ENCODE measurements at places on chromosomes 6 and 20.

DNA sequence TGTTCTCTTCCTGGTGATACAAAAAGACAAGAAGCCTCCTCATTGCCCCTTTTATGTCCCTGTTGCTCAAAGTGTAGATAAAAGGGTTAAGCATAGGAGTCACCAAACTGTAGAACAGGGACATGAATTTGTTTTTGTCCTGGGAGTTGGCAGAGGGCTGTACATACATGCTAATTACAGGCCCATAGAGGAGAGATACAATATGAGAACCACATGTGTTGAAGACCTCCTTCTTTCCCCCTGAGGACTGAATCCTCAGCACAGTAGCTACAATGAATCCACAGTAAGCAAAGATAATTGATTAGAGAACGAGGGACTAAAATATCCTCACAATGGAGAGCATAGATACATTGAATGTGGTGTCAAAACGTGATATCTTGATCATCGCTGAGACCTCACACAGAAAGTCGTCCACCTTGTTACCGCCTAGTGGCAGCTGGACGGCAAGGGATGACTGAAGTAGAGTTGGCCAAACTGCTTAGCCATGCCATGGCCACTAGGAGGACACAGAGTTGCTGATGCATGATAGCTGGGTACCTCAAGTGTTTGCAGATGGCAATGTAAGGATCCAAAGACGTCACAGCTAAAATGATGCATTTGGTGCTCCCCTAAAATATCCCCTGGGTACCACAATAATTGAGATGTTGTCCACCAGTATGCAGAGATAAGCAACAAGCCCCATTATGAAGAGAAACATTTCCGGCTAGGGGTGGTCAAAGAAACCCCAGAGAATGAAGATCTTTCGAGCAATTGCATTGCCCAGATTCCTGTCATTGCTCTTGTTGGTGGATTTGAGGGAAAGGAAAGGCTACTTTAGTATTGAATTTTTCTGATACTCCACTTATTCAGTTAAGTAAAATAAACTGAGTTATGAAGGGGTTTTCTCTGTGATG lies 15.0 kb downstream of the OR2B3 start:
- peak; percentile 21 for DNase-seq

DNA sequence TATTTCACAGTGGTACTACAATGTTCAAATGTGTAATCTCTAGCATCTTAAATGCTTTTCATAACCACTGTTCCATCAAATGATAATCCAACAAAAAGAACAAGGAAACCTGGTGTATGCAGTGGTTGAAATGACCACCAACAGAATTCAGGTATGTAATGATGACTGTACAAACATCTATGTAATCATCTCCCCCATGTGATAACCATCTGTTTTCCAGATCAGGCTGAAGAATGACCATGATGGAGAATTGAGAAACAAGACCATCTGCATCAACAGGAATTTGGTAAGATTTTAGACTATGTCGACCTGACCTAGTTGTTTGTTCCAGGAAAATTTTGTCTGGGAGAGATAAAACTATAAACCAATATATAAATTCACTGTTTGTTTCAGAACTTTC lies 81.3 kb upstream of the ASCC3 start:
- no peak for DNase-seq

GRCh38 chr6:53279293-53279692 lies 69.5 kb downstream of the ELOVL5 start:
- peak; percentile 87 for DNase-seq

DNA sequence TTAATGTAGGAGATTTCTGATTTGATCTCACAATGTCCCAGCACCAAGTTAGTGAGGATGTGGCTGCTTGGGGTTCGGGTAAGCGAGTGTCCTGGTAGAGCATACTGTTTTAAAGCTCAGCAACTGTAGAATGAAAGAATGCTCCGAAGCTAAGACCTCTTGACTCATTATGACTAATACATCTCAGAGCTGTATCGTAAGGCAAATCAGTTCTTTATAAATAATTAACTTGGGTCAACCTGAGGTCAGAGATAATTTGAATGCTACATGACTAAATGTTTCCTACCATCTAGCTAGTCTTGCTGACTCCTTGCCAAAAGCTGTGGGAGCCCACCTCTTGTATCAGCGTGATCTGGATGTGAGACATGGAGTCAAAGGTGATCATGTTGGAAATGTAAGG lies 128.8 kb upstream of the PDE7B start:
- DNase-seq = no peak

DNA sequence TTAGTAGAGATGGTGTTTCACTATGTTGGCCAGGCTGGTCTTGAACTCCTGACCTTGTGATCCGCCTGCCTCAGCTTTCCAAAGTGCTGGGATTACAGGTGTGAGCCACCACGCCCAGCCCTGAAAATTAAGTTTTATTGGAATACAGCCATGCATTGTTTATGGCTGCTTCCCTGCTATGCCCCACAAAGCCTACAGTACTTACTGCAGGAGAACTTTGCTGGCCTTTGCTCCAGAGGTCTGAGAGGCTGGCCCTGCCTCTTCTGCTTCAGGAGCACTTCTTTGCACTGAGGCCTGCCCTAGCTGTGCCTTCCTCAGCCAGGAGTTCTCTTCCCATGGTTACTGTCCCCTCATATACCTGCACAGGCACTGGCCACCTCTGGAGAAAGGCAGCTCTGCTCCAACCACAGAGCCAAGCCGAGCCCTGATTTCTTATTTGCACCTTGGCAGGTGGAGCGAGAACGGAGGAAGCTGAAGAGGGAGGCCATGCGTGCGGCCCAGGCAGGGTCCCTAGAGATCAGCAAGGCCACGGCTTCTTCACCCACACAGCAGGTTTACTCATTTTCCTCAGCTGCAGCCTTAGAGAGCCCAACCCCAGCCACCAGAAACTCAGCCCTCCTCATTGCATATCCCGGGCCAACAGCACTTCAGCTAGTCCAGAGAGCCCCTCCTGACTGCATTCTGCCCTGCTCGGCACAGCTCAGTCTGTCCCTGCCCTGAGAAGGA lies 20.8 kb downstream of the C20orf173 start:
- DNase-seq = no peak

GRCh38 chr6:26163427-26164119 lies 76.3 kb downstream of the HFE start:
- DNase-seq = no peak

GRCh38 chr6:66849843-66850242 lies 1142.8 kb upstream of the EYS start:
- no peak for DNase-seq

DNA sequence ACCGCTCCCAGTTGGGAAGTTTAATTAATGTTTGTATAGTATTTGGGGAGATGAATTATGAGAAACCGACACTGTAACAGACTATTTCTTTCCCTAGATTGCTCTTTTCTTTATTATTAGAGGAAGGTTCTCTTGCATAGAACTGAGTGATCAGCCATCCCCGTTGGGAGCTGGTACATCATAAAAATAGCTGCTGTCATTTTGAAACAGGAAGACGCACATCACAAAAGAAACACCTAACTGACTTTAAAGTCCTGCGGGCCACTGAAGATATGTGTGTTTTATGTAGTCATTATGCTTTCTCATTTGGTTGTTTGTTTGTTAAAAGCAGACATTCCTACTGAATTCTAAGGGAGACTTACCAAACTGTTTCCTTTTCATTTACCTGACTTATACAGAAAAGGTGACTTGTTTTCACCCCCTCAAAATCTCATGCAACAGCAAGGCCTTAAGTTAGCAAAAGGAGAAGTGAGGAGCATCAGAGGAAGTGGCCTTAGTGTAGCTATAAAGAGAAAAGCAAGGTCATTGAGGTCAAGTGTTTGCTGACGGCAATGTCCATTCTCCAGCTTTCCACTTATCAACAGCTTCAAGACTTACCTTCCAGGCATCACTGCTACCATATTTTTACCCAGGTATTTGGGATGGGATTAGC lies 91.0 kb downstream of the PKHD1 start:
- no peak for DNase-seq

DNA sequence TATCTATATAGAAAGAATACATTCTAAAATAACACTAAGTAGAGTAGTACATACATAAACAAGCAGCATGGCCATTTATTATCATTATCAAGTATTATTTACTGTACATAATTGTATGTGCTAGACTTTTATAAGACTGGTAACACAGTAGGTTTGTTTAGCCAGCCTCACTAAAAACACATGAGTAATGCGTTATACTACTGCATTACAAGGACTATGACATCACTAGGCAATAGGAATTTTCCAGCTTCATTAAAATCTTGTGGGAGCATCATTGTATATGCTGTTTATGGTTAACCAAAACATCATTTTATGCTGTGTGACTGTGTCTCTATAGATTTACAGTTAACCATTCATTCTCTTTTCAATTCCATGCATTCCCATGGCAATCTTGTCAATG lies 131.7 kb upstream of the HDGFL1 start:
- DNase-seq = no peak

GRCh38 chr20:44064501-44065400 lies 122.2 kb downstream of the JPH2 start:
- DNase-seq = no peak

GRCh38 chr6:51199105-51199552 lies 380.5 kb downstream of the TFAP2B start:
- peak; percentile 75 for DNase-seq

DNA sequence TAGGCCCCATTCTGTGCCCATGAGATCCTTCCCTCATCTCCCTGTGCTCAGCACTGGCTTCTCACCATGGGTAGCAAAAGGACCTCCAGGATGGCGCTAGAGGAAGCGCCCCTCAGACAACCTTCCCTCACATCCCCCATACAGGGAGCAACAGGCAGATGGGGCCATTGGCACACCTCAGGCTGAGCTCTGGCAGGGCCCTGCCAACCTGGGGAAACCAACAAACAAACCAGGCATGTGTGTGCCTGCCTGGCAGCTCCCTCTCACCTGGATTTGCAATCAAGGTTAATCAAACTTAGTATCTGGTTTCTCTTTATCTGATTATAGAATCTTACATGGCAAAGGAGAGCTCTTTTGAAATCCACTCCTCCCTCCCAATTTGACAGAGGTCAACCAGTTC lies 134.9 kb downstream of the SLC23A2 start:
- DNase-seq = peak; percentile 62

- DNase-seq = no peak
These were observed 1.1 kb upstream of the MMP24OS start for GRCh38 chr20:35279040-35279439.

- no peak for DNase-seq
These were observed 84.9 kb downstream of the CDC5L start for GRCh38 chr6:44472250-44472945.

DNA sequence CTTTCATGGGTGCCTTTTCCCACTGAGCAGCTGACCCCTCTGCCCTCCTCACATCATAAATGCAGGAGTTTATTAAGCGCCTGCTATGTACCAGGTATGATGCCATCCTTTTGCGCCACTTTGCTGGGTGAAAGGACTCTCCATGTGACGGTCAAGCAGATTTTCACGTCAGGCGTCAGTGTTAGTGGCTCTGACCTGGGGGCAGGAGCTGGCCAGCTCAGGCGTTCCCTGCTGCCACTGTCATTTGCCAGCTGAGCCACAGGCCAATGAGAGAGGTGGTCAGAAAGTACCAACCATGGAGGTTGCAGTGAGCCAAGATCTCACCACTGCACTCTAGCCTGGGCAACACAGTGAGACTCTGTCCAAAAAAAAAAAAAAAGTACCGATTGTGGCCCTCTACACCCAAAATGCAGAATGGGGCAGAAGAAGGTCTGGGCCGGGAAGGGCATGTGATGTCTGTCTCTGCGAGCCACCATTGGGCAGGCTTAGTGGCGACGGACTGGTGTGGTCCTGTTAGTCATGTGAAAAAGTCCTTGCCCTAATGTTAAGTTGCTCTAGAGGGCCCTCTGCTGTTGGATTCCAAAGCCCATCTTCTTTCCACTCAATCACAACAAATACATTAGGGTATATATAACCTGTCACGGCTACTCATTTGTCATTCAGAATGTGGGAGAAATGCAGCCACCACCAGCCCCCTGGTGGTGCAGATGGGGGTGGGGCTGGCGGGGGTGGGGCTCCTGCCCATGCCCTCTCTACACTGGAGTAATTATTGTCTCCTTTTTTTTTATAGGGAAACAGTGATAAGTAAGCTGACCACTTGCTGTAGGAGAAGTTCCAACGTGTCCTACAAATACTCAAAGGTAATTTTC lies 18.4 kb upstream of the SLC22A1 start:
- DNase-seq = peak; percentile 41

DNA sequence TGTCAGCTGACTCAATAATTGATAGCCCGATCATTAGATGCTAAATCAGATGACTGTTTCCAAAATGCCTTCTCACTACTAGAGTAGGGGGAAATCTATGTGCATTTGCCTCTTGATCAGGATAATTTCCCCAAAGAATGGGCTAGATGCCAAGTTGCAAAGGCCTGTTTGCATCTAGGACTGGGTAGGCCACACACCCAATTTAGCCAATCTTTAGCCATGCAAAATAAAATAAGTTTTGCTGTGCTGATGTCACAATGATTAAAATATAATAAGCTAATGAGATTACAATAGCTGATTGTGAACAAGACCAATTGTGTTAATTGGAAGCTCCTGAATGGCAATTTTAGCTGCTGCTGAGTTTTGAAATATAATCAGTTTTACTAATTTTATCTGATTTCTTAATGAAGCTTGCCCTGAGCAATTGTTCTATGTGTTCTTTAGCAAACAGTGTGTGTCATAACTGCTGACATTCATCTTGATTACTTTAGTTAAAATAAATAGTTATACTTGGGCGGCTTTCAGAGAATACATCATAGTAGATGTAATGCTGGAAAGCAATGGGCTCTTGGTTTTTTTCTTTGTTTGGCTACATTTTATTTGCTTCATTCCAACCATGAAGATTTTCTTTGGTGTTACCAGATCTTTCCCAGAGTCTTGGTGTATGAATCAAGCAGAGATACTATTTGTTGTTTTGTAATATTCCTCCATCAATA lies 973.2 kb upstream of the SLC35B3 start:
- DNase-seq = peak; percentile 78

- peak; percentile 80 for DNase-seq
These were observed 31.9 kb downstream of the CHMP4B start for GRCh38 chr20:33843050-33843449.

GRCh38 chr6:123168466-123168865 lies 172.4 kb downstream of the CLVS2 start:
- DNase-seq = no peak

GRCh38 chr6:106155219-106155830 lies 69.2 kb downstream of the PRDM1 start:
- no peak for DNase-seq

DNA sequence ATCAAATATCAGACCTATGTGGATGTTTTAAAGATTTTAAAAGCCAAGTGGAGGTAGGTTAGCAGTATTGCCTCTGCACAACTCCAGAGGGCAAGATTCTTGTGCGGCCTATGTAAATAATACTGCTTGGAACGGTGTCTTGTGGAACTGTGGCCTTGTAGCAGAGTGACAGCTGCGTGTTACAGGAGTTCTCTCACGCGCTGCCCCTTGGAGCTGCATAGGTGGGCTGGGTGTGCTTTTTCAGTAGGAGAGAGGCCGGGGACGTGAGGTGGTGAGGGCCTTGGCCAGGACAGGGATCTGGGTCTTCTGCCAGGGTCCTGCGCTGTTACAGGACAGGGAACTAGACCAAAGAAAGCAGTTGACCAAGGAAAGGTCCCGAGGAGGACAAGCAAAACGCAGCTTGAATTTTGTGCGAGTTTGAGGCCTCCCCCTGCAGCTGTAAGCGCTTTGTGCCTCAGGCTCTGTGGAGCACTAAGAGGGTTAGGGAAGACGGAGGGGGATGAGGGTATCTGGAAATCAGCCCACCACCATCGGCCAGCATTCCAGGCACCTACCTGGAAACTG lies 1.5 kb downstream of the TMEM181 start:
- DNase-seq = peak; percentile 36

GRCh38 chr6:48490658-48491057 lies 379.7 kb upstream of the PTCHD4 start:
- DNase-seq = no peak

- DNase-seq = no peak
These were observed 112.2 kb downstream of the PLEKHG1 start for GRCh38 chr6:150711584-150712504.

- no peak for DNase-seq
These were observed 18.0 kb upstream of the PI3 start for GRCh38 chr20:45156713-45157112.
